ENCODE measurements at places on chromosomes 12 and 14.

GRCh38 chr14:93007225-93007997, 84.5 kb downstream of the CHGA start:
- DNase-seq: no peak

DNA sequence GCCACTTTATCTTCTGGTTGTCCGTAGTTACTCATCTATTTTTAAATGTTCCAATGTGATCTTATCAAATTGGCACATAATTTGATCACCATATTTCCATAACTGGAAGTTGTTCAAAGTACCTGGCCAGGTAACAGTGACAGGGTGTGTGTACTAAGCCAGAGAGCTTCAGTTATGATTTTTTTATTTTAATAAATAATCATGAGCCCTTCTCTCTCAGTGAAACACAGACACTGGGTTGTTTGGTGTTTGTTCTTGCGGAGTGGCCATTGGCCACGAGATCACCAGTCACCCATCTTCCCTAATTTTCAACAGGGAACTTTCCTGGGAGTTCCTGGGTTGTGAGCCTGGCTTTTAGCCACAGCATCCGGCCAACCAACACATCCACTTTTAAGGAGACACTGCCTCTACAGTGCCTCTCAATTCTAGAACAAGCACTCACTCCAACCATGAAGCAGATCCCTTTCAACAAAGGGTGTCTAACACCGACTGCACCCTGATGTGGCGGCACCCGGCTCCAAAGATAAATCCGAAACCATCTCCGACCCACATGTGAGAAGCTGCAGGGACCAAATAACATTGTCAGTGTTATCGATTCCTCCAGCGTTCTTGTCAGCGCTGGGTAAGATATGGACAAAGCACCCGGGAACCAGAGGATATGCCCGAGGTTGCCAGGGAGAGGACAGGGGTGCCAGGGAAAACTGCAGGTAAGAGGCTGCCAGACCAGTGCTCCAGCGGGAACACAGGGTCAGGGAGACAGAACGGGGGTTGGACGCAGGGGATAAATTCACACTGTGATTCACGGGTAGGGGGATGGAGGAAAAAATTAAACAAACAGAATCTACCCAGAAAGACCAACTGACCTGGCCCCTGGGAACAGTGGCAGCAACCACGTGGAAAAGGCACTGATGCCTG, 49.9 kb downstream of the FOXN3 start:
- no peak for DNase-seq

GRCh38 chr14:92675976-92676375, 72.5 kb downstream of the LGMN start:
- DNase-seq: no peak

DNA sequence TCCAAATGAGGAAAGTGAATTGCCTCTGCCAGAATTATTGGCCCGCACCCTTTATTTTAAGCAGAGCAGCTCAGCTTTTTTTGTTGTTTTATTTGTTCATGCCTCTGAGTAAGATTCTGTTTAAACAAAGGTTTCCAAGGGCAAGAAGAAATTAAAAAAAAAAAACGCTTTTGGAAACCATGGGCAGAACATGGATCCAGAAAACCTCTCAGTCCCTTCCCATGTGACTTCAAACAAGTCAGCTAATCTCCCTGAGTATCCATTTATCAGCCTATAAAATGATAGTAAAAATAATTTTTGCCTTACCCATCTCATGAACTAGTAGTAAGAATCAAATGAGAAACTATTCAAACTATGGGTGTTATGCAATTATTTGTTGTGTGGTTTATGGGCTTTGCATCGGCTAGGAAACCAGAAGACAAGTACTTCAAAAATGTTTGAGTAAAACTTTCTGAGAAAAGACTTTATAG, 27.6 kb downstream of the KITLG start:
- no peak for DNase-seq

DNA sequence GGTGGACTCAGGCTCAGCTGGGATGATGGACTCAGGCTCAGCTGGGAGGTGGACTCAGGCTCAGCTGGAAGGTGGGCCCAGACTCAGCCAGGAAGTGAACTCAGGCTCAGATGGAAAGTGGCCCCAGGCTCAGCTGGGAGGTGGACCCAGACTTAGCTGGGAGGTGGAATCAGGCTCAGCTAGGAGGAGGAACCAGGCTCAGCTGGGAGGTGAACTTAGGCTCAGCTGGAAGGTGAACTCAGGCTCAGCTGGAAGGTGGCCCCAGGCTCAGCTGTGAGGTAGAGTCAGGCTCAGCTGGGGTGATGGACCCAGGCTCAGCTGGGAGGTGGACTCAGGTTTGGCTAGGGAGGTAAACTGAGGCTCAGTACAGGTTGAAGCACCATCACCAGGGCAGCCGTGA, 21.8 kb upstream of the C14orf180 start:
- no peak for DNase-seq

- DNase-seq: no peak
Measured at GRCh38 chr14:60637479-60638315, 11.6 kb downstream of the SIX1 start.

GRCh38 chr14:100807979-100808734, 17.8 kb upstream of the MEG3 start:
- DNase-seq: no peak

- no peak for DNase-seq
Measured at GRCh38 chr14:55771242-55771981, 191.4 kb downstream of the KTN1 start.

DNA sequence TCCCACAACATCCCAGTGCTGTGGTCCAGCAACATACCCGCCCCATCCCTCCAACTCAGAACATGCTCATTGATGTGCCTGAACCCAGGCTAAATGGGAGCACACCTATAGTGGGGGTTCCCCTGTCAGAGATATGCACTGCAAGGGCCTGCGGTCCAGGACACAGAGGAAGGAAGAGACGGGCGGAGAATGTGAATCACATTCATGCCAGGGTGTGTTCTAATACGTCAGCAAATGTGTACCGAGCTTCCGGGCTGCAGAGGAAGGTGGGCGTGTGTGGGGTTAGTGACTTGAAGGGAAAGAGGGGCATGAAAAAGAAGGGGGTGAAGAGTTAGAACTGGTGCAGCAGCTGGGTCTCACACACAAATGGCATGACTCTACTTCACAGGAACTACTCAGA, 83.7 kb downstream of the DPF3 start:
- peak; percentile 11 for DNase-seq

GRCh38 chr12:39235990-39236767, 206.7 kb downstream of the KIF21A start:
- DNase-seq: no peak

DNA sequence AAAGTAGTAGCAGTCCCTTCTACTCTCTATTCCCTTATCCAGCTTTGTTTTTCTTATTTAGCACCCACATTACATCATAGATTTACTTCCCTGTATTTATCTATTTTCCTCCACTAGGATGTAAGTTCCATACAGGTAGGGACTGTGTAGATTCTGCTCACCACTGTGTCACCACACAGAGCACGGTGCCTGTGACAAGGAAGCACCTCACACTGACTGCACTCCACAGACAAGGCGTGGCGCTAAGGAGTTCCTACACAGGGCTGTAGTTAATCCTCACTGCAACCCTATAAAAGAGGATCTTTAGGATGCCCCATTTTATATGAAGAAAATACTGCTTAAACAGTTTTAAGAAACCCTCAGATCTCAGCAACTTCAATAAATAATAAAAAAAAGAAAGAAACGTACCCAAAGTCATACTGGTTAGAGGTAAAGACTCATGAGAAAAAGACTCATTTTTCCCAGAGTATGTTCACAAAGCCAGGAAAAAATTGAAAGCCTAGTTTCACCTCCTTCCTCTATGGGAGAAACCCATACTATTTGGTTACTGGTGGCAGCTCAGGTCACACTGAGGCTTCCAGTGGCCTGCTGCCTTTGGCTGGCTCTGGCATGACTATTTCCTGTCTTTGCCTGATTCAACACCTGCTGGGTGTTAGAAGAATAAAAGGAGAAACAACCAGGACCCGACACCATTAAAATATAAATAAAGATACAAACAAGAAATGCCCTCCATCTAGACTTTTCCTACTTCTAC, 36.9 kb downstream of the RAD9B start:
- DNase-seq: no peak

DNA sequence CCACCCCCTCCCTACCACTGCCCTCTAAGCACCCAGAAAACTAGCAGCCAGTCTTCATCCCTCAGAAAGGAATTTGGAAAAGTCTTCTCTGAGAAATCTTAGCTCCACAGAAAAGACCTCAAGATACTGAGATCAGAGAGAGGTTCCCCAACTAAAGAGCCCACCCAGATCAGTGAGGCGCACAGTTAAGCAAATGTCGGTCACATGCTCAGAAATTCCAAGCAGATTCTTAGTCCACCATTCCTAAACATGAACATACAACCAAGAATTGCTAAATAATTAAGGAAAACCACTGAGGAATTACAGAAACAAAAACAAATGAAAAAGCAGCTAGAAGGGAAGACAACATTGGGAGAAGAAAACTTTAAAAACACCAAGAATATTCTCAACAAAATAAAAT, 32.3 kb downstream of the MED13L start:
- DNase-seq: no peak

DNA sequence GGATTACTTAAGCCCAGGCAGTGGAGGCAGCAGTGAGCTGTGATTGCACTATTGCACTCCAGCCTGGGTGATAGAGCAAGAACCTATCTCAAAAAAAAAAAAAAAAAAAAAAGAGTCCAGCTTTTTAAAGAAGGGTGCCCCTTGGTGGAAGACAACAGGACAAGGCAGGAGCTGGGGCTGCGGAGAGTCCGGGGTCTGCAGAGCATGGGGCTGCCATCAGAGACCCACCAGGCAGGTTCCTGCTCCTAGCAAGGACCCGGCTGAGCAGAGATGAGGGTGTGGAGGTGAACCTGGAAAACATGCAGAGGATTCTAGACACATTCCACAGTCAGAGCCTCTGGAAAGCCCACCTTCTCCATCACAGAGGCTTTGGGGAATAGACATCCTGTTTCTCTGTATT, 21.0 kb upstream of the CIPC start:
- no peak for DNase-seq

GRCh38 chr12:120515496-120515895, 13.5 kb downstream of the COQ5 start:
- DNase-seq: no peak

GRCh38 chr14:75986439-75986765, 839 bp downstream of the IFT43 start:
- no peak for DNase-seq

- no peak for DNase-seq
Measured at GRCh38 chr12:71295953-71296352, 138.2 kb upstream of the TSPAN8 start.

DNA sequence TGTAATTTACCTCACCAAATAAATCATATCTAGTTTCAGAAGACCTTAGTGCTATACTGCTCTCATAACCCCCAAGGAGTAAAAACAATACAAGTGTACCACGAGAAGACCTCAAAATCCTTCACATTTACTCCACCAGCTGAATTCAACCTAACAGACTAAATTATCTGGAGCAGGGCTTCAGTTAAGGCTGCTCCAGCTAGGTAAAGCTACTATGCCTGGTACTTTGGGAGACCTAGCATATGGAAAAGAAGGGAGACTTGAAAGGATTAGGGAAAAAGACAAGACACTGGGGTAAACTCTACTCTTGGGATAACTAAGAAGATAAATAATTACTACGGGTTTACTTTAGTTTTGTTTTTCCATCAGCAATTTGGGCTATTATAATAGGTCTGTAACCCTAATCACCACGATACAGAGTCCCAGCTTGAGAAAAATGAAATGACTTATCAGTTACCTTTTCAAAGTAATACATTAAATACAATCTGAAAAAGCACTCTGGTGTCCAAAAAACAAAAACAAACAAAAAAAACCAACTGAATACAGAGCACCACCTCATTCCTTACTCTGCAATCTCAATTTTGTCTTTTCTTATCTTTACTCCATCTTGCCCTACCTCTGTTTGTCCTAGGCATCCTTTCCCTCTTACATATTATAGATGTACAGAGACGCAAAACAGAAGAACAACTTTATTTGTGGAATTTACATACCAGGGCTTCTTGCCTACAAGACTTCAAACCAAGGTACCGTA, 2.1 kb downstream of the EML5 start:
- DNase-seq: no peak

GRCh38 chr12:68835333-68835908, 27.4 kb downstream of the MDM2 start:
- no peak for DNase-seq

DNA sequence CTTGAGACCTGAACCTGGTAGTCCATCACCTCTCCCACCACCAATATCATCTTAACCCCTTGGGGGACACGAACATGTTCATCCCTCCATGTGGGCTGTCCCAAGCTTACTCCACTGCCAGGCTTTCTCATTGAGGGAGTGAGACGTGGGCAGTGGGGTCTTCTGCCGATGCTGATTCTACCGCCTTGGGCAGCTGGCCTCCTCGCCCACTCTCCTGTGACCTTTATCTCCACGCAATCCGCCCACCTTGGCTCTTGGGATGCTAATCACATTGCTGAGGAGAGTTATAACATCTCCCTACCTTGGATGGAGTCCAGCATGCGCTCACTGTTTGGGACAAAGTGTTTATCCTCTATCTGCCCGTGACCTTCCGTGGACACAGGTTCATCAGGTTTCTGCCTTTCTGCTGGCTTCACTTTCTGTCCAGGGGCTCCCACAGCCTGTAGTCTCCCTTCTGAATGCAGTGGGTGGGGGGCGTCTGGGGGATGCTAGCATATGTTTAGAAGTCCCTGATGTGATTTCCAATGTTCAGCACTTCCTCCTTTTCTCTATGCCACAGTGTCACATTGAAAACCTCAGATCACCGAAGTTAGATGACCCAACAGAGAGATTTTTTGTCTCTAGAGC, 53.2 kb upstream of the ESRRB start:
- no peak for DNase-seq

DNA sequence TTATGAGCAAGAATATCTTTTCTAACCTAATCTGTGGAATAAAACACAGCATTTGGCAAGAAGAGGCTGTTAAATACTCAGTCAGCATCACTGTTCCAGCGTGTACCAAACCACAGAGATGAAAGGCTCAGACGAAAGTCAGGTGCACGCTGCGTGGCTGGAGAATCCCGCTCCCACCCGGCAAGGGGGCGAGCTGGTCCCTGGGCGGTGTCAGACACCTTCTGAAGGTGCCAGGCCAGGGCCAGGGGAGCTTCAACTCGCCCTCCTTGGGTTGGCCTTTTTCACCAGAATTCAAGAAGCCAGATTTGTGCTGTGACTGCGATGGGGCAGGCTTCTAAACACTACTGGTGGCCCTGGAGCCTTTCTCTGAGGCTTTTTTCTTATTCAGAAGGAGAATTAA, 73.1 kb downstream of the WDR20 start:
- no peak for DNase-seq

- DNase-seq: no peak
Measured at GRCh38 chr12:69321351-69321750, 26.8 kb upstream of the LYZ start.

Data from stimulated activated CD4-positive, alpha-beta T cell treated with anti-CD3 and anti-CD28 coated beads, Interleukin-1b, Interleukin-23, amount 100 ng/mL, for 1 hour (primary cell).